ENCODE measurements at places on chromosomes 7 and 10. TPM values are rescaled to one million over a fixed set of nuclear protein-coding genes. Genes with fewer than 3 reads are reported as not detected.

- peaks cover 46% of the 10 kb centered on the region for H3K4me1 ChIP-seq
- no peak overlapping the region for H3K4me3 ChIP-seq
- no peaks in the 10 kb centered on the region for H3K27me3 ChIP-seq
- no peak for DNase-seq
- H3K36me3 ChIP-seq, result no peaks in the 10 kb centered on the region
These were observed 10.0 kb upstream of the DDIT4 start for GRCh38 chr10:72263613-72264241.

DNA sequence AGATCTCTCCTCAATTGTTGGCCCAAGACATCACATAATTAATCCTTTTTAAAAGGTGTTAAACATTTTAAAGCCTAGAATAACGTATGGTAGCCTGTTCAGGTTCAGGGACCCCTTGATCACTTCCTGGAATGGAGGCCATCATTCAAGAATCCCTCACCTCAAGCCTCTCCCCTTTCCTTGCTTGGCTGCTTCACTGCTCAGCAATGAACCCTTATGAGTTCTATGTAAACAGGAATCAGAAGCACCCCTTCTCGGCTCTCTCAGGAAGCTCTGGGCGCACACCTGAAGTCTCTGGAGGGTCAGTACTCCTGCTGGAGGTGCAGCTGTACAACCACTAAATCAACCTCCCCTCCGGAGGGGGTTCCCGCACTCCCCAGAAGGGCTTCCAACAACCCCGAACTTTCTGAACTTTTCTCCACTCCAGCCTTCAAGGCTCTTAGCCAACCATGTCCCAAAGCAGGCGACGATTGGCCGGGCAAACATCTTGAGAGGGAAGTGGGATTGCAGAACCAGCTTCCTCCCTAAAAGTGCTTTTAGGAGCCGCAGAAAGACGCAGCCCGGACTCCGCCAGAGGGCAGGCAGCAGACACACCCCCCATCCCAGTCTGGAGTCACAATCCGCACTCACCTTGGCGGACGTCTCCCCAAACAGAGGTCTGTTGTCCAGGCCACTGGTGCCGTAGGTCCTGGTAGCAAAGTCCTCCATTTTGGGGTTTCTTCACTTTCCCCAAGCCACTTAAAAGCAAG is 562 bp downstream of the TMEM243 start:
- H3K27me3 ChIP-seq, result no peaks in the 10 kb centered on the region
- H3K4me3 ChIP-seq, result peak overlapping the region; percentile 96
- H3K4me1 ChIP-seq, result peaks cover 34% of the 10 kb centered on the region

GRCh38 chr7:46440186-46440585 is 519.1 kb upstream of the IGFBP3 start:
- H3K36me3 ChIP-seq, result peaks cover 2% of the 10 kb centered on the region
- H3K27ac ChIP-seq, result no peak overlapping the region
- no peaks in the 10 kb centered on the region for H3K4me1 ChIP-seq
- H3K27me3 ChIP-seq, result no peaks in the 10 kb centered on the region
- H3K4me3 ChIP-seq, result no peak overlapping the region

DNA sequence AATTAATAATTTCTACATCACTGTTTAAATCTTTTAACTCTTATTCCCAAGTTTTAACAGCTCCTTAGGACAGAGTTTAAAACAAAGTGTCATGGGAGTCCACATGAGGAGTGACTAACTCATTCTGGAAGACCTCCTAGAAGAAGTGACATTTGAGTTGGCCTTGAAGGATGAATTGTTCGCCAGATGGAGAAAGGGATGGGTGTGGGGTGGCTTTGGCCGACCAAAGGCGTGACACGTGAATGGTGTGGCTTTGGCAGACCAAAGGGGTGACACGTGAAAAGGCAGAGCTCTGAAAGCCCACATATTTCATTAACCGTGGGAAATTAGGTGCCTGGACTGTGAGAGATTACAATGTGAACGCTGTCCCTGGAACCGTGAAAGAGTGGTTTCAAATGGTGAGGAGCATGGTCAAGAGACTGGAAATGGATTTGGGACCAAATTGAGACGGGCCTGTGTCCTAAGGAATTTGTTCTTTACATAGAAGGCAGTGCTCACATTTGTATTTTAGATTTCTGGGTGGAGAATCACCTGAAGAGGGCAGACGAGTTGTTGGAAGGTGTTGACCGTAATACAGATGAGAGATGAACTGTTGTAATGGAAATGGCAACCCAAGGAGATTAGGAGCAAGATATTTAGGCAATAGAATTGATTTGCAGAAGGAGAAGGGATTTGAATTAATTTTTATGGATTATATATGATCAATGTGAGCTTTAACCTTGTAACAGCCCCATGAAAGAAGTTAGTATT is 228.1 kb downstream of the BICC1 start:
- DNase-seq, result no peak
- no peak overlapping the region for H3K4me3 ChIP-seq
- peaks cover 16% of the 10 kb centered on the region for H3K4me1 ChIP-seq
- H3K27me3 ChIP-seq, result peaks cover 2% of the 10 kb centered on the region

- peaks cover 12% of the 10 kb centered on the region for H3K4me1 ChIP-seq
- no peak for DNase-seq
- H3K36me3 ChIP-seq, result no peaks in the 10 kb centered on the region
- H3K4me3 ChIP-seq, result no peak overlapping the region
These were observed 18.6 kb upstream of the VCL start for GRCh38 chr10:73979141-73979808.

DNA sequence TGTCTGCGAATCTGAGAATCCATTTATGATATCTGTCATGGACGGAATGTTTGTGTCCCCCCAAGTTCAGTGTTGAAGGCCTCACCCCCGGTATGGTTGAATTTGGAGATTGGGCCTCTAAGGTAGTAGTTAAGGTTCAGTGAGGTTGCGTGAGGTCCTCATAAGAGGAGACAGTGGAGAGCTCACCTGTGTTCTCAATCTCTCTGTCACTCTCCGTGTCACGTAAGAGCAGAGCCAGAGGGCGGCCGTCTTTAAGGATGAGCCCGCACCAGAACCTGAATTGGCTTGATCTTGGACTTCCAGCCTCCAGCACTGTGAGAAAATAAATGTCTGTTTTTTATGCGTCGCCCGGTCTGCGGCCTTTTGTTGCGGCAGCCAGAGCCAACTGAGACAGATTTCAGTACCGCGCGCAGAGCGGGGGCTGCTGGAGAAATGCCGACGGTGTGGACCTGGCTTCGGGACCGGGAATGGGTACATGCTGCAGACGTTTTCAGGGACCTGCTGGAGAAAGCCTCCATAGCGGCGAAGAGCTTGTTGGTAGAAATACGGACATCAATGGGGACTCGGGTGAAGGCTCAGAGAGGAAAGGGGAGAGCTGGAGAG is 40.2 kb downstream of the WDR37 start:
- H3K27me3 ChIP-seq, result no peaks in the 10 kb centered on the region
- no peak overlapping the region for H3K27ac ChIP-seq
- H3K4me3 ChIP-seq, result no peak overlapping the region
- DNase-seq, result no peak

DNA sequence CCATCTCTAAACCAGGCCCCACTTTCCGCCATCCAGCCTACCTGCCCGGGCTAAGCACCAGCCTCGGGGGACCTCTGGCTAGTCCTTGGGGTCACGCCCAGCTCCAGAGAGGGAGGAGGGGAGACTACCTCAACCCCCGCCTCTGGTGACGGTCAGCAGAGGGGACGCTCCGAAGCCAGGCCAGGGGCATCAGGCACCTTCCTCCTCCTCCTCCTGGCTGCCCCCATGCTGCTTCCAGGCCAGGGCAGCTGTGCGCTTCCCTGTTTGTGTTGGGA is 4.0 kb upstream of the SMARCD3 start:
- H3K27ac ChIP-seq, result peak overlapping the region; percentile 100
- DNase-seq, result no peak
- H3K27me3 ChIP-seq, result peaks cover 13% of the 10 kb centered on the region
- H3K4me1 ChIP-seq, result peaks cover 55% of the 10 kb centered on the region

The SYCE1 gene
- not detected for total RNA-seq

The FAM25G gene
- total RNA-seq, result not detected

The PDE1C gene
- 1.1 TPM for total RNA-seq

The H2BK1 gene
- total RNA-seq, result not detected

Measured in neural crest cell (in vitro differentiated cells).